ENCODE measurements at places on chromosomes 6 and 20.

- DNase-seq: no peak
Measured at GRCh38 chr20:56928007-56928406, 298.9 kb downstream of the TFAP2C start.

DNA sequence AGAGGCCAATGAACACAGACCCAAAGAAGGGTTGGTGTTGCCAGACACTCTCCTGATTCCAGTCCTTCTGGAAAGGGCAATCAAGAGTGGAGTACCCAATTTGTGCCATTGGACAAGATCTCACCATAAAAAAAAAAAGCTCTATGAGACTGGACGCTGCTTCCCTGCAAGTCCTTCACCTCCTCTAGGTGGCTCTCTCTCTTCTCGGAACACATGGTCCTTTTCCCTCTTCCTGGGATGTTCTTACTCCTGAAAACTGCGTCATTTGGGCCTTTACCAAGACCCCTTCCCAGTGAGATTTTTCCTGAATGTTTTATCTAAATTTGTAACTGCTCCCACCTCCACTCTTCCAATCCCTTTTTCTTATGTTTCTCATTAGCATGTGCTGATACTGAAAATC lies 280.8 kb downstream of the FOXA2 start:
- no peak for DNase-seq

- peak; percentile 59 for DNase-seq
Measured at GRCh38 chr6:13766201-13766634, 48.1 kb downstream of the MCUR1 start.

- no peak for DNase-seq
Measured at GRCh38 chr6:35161266-35161665, 20.1 kb upstream of the TCP11 start.

DNA sequence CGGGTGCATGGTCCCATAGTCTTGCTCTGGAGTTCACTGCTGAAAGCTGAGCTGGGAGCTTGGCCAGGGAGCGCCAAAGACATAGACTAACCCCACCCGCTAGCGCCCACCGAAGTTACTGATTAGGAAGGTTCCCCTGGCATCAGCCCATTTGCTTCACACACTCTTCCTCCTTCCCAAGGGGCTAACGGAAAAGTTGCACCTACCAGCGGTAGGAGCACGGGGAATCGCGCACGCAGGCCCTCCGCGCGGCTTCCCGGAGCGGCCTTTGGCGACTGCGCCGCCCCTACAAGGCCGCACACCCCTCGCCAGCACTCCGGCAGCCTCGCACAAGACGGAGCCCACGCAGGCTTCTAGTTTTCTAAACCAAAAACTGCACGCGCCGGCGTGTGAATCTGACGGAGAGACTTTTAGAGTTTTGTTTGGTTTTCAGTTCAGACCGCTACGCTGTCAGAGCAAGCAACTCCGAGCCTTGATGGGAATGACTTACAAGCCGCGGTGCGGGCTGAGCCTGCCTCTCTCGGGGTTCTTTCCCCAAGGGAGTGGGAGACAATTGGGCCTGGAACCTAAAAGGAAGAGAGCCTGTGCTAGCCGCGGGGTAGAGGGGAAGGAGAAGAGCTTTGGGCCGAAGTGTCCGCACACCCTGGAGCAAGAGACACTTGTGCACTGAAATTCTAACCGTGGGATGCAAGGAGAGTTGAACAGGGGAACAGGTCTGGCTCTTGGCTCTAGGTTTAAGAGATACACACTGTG lies 891 bp upstream of the POU3F2 start:
- peak; percentile 37 for DNase-seq

DNA sequence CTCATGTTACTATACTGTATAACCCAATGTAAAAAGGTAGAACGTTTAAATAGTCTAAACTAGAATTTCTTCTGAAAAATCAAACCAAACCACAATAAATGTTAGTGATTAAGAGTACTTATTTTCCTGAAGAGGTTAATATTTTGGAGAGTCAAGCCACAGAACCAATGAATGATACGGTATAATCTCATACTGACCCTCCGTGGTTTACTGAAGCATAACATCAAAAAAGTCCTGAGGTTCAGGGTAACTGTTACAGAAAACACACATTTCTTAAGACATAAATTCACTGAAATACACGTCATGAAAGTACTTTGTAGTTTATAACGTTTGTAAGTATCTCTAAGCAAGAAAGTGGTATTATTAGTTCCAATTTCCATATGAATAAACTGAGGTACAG lies 28.9 kb downstream of the ESF1 start:
- no peak for DNase-seq

DNA sequence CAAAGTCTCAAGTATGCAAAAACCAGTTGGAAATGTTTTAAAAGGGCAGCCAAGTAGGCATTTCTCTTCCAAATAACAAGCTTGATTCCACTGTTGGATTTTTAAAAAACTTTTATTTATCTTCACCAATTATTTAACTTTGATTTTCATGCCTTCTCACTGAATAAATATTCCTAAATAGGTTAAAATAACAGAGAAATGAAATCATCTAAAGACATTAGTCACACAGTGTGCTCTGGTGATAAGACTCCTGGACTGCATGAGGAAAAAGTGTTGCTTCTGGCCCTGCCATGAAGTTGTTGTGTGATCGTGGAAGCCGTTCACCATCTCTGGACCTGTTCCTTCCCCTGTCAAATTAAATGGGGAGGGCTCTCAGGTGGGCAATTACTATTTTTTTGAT lies 33.8 kb upstream of the IGF2R start:
- DNase-seq: peak; percentile 44

DNA sequence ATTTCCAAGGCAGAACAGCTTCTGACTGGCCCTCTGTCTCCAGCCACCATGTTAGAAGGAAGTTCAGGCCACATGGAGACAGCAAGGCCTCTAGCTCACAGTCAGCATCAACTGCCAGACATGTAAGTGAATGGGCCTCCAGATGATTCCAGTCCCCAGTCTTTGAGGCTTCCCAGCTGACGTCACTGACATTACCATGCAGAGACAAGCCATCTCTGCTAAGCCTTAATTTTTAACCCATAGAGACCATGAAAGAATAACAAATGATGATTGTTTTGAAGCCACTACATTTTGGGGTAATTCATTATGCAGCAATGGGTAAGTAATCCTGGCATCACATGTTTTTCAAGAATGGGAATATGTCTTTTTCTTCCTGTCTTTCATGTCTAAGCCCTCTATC lies 11.3 kb upstream of the DEFB129 start:
- no peak for DNase-seq

- DNase-seq: no peak
Measured at GRCh38 chr6:75815756-75816155, 66.7 kb downstream of the MYO6 start.

- DNase-seq: peak; percentile 29
Measured at GRCh38 chr20:36988494-36988966, 37.0 kb upstream of the SAMHD1 start.

DNA sequence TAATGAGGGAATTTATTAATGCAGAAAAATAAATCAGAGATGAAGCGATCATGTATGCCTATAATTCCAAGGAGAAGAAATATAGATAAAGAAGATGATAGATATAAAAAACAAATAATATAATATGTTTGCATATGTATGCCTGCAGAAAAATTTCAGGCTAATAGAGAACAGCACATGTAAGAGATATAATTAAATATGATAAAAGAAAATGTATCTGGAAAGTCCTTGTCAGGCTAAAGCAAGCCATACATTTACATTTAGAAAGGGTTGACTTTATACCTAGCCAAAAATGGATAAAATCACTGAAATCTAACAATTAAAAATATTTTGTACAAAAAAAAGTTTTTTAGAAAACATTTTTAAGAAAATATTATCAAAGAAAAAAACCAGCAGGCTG lies 454.1 kb downstream of the C6orf118 start:
- DNase-seq: no peak

- peak; percentile 38 for DNase-seq
Measured at GRCh38 chr20:50520222-50520880, 10.2 kb downstream of the PTPN1 start.

- DNase-seq: no peak
Measured at GRCh38 chr20:23153696-23154341, 67.7 kb upstream of the CD93 start.

DNA sequence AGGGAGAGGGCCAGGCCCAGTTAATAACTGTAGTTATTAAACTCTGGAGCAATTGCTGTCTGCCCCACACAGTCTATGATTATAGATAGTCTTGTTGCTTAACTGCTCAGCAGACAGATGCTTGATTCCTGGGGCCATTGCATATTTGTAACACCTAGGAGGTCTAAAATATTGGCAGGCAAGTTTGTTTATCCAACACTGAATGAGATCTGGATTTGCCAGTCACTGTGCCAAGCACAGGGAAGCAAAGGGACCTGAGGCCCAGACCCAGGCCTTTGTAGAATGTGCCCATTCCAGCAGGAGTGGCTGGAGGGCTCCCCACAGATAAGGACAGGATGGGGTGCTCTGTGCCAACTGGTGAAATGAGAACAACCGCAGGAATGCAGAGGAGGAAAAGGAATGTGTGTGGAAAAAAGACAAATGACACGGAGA lies 17.6 kb upstream of the ENTPD6 start:
- peak; percentile 66 for DNase-seq

GRCh38 chr20:64154590-64155257 lies 9.5 kb upstream of the MYT1 start:
- no peak for DNase-seq

DNA sequence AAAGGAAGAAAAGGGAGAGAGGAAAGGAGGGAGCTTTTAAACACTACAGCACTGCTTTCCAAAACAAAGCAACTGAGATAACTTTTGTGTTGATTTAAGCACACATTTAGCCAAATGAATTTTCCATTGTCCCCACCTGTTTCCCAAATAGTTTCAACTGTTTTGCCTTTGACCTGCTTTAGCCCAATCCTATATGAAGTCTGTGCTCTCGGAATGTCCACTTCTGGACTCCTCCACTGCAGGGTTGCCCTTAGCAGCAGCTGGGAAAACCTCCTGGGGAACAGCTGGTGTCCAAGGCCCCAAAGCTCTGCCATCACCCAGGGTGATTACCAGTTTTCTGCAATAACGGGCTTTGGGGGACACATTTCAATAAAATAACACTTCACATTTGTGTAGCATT lies 44.9 kb upstream of the PKHD1 start:
- DNase-seq: no peak

- DNase-seq: peak; percentile 18
Measured at GRCh38 chr20:36154700-36155628, at the start of gene EPB41L1. Gene EPB41L1, plus strand, starts transcription at chr20:36154740. Its CDS starts 19,038 bp downstream, at chr20:36173778.

DNA sequence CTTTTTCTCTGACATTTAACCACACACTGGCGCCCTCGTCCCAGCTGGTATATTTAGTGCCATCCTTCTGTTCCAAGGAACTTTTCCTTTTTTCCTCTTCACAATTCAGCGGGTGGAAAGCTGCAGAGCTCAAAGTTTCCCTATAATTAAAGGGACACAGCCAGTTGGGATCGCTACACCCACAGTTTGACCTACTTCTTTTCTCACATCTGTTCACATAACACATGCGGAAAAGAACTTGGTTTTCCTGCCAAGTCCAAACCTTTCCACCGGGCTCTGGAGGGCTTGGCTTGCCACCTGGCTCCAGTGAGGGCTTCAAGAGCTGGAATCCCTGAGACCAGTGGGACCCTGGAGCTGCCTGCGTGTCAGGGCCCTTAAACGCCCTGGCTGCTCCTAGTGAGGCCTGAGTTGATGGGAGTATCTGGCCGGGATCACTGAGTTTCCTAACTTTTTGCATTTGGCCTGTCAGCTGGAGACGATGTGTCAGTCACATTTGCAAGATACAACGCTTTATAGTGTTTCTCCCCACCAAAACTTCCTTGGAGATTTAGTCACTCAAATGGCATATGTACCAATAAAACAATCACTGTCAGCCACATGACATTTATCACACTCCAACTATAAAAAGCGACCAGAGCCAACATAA lies 176.0 kb downstream of the SASH1 start:
- no peak for DNase-seq

DNA sequence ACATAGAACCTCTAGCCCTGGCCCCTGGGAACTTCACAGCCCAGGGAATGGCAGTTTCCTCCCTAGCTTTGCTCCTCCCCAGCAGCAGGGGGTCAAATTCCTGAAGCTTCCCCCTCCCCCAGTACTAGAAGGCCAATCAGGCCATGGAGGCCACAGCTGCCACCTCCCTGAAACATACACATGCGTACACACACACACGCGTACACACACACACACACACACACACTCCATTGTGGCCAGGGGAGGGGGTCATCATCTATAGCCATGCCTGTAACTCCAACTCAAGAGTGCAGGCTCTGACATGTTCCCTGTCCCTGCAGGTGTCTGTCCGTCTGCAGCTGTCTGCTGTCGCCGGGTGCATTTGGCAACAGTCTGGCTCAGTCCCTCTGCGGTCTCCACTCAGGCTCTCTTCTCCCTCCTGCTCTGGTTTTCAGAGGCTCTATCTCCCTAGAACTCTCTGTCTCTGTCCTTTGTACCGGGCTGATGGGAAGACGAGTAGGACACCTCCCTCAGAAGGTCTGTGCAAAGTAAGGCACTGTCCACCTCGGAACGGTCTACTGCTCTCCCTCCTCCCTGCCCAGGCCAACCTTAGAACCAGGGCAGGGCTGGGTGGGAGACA lies 1.4 kb downstream of the LRFN2 start:
- DNase-seq: no peak

DNA sequence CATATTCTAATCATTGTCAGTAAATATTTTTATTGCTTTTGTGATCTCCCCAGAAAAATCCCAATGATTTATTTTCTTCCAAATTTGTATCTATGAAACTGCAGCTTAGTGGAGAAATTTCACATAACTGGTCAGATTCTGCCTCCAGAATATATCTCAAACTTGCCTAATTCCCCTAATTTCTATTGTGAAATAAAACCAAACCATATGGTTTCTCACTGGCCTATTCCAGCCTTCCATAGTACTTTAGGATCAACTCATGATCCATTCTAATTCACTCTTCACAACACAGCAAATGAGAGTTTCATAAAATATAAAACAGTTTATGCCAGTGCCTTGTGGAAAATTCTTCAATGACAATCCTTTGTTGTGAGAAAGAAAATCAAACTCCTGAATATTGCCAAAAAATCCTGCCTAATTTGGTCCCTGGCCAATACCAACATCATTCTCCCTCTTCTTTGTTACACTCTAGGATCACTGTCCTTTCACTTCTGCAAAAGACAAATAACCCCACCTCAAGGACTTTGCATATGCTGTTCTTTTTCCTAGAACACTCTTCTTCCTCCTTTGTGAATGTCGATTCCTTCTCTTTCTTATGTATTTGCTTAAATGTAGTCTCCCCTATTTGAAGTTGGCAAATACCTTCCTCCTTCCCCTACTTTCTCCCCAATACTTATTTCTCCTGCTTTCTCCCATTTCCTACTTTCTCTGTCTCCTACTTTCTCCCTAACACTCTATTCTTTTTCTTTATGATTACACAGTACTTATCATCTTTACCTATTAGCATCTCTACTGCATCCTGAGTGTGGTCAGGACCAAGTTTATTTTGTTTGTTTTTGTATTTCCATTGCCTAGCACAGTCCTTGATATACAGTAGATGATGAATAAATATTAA lies 587.5 kb downstream of the RFPL4B start:
- no peak for DNase-seq

DNA sequence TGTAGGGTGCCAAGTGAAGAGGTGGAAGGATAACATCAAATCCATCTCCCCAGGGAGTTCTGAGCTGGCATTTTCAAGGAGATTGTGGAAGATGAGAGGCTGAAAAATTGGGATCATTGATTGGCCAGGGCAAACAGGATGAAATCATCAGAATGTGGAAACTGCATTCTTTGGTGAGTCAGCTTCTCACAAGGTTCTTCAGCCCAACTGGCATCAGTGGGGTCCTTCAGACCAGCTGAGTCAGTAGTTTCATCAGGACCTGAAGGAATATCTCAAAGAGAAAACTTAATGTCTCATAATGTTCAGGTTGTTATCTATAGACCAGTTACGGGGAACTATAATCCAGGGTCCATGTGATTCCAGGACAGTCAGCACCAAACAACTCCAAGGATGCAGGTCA lies 195.8 kb downstream of the HAO1 start:
- DNase-seq: peak; percentile 59
